NCI-H524 treated with DMSO at 0.1 percent for 48 hours (cell line): ENCODE measurements at places on chromosomes 6 and 20.

DNA sequence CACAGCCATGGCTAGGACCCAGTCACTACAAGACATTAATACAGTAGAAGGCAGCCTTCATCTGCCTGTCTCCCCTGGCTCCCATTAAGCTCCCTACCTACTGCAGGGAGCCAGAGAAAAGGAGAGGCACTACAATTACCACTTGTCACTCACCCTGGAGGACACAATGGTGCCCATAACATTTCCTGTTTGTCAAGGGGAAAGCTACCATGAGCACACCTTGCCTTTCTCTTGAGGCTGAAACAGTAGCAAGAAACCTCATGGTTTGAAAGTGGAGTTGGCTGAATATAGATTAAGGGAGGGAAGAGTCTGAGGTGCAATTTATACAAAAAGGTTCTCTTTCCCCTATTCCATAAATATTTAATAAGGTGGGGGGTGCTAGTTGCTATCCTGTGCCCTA is 27.9 kb downstream of the STK38 start:
- DNase-seq = no peak

DNA sequence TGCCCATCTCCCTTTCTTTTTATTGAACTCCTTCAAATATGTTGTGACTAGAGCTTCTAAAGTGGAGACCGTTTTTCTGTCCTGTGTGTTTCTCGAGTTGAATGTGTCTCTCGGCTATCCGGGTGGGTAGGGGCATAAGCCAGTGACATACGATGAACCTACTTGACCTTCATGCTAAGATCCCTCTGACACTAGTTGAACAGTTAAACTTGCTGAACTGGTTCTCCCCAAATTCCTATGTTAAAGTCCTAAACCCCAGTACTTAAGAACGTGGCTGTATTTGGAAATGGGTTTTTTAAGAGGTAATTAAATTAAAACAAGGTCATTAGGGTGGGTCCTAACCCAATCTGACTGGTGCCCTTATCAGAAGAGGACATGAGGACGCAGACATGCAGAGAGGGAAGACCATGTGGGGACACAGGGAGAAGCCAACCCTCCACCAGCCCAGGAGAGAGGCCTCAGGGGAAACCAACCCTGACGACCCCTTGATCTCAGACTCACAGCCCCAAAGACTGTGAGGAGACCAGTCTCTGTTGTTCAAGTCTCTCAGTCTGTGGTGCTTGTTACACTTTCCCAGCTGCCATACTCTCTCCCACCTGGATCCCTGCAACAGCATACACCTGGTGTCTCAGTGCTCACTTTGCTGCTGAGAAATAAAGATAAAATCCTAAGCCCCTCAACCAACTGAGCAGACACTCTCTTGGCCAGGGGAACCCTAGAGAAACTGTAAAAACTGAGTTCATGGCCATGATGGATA is 208.4 kb downstream of the MYLK4 start:
- DNase-seq = no peak

GRCh38 chr6:104087765-104088164 is 772.0 kb downstream of the HACE1 start:
- DNase-seq = no peak

- DNase-seq = no peak
These were observed 81.4 kb downstream of the LAMA2 start for GRCh38 chr6:128964233-128964755.

GRCh38 chr6:98382246-98382645 is 452.1 kb upstream of the POU3F2 start:
- DNase-seq = no peak

GRCh38 chr20:36352843-36353553 is 46.9 kb downstream of the DLGAP4 start:
- no peak for DNase-seq

DNA sequence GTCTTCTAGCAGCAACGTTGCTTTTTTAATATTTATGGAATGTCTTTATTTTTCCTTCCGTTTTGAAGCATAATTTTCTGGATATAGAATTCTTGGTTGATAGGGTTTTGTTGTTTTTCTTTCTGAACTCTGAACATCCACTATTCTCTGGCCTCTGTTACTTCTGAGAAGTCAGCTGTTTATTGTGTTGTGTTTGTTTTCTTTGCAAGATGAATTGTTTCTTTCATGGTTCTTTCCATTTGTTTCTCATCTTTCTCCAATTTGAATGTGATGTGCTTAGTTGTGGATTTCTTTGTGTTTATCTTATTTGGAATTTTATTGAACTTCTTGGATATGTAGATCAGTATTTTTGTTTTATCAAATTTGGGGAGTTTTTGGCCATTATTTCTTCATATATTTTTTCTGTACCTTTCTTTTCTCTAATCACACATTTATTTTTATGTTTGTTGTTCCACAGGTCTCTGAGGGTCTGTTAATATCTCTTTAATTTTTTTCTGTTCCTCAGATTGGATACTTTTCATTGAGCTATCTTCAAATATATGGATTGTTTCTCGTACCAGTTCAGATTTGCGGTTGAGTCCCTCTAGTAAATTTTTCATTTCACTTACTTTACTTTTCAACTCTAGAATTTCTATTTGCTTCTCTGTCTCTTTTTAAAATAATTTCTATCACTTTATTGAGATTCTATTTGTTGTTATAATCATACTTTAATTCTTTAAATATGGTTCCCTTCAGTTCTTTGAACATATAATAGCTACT is 18.0 kb downstream of the HIVEP1 start:
- DNase-seq = no peak

GRCh38 chr20:48098099-48098498 is 312.8 kb upstream of the SULF2 start:
- no peak for DNase-seq

- DNase-seq = no peak
These were observed 70.6 kb downstream of the COL21A1 start for GRCh38 chr6:56176741-56177140.

DNA sequence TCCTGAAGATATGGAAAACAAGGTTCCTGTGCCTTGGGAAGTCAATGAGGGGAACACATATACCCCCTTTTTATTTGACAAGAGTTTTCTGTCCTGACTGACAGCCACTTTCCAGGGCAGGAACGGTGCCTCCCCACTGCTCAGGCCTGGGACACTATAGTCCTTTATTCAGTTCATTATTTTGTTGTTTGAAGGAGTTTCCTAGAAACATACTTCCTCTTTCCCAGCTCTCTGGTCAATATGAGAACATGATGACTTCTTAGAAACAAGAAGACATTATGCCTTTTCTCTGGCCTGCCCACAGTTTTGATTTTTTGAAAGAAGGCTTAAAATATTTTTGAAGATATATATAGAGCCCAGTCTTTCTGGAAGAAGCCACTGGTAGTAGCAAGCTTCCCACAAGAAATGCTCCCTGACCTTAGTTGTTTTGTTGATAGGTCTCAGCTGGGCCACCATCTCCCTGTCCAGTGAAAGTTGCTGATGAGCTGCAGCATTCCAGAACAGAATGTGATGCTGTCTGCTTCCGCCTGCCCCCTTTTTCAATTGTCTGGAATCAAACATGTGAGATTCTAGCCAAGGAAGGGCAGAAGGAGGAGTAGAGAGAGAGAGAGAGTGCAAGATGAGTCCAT is 350.0 kb upstream of the PRND start:
- DNase-seq = no peak

DNA sequence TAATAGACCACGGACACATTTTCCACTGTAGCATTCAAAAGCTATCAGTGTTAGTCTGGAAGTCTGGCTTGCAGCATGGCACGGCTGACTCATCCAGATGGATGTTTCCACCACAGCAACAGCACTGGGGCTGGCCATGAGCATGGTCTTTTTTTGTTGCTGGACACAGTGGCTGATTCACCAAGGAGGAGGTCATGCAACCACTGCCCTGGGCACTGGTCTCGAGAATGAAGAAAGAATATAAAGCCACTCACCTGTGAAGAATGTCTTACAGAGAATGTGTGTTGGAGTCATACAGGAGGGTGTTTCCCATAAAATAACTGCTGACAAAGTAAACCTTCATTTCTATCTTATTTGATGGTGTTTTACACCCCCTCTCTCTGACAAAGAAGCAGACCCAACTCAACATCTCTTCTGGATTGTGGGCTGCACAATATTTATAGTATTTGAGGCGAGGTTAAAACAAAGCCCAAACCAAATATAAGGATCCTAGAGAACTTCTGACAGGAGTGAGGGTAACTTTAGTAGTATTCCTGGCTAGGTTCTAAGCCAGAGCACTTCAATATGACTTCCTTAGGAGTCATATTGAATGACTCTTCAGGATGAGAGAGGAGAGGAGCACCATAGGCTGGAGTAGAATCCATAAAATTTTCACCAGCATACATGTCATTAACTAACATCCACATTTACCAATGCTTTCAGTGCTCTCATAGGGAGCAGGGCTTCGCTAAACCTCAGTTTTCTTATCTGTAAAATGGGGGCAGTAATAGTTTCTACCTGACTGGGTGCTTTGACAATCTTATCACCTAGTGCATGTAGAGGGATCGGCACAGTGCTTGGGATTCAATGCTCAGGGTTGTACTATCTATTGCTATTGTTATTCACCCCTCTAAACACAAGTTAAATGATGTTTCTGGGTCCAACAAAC is 121.4 kb downstream of the KIF13A start:
- DNase-seq = no peak

- DNase-seq = no peak
These were observed 110.0 kb upstream of the KCNK16 start for GRCh38 chr6:39432330-39433025.

DNA sequence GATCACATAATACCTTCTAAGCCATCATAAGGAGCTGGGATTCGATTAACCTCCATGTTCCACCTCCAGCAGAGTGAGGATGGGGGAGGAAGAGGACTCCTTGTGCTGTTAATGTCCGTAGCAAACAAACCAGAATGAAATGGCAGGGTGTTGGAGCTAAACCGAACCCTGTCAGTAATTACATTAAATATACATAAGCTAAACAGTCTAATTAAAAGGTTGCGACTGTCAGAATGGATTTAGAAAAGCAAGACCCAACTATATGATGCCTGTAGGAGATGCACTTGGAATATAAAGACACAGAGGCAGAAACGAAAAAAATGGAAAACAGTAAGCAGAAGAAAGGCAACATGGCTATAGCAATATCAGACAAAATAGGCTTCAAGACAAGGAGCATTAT is 13.2 kb downstream of the PREX1 start:
- DNase-seq = no peak

GRCh38 chr6:158284007-158284875 is 28.0 kb upstream of the TULP4 start:
- DNase-seq = peak; percentile 68

- no peak for DNase-seq
These were observed 554.5 kb upstream of the MAP3K7 start for GRCh38 chr6:91141346-91141745.

- peak; percentile 97 for DNase-seq
These were observed 292.6 kb upstream of the MARCKS start for GRCh38 chr6:113564371-113565171.

DNA sequence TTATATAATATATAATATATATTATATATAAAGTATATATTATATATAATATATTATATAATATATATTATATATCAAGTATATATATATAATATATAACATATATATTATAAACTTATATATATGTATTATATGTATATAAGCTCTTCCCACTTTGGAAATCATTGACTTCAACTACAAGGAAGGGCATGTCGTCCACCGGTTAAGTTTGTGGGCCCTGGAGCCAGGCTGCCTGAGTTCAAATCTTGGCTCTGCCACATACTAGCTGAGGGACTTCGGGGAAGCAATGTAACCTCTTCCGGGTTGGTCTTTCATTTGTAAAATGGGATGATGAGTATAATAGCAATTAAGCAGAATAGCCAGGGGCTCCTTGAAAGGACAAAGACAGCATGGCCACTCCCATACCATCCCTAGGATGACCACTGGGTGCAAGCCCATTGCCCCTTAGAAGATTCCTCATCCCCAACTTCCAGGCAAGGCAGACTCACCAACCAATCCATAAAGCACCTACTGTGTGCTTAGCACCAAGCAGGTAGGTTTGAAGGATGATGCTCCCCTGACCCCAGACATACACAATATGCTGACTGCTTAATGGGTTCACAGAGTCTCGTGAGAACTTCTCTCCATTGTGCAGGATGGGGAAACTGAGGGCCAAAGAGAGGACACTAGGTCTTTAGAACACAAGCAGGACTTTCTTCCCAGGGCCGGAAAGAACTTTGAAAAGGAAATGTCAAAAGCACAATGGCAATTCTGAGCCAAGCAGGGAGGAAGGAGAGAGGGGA is 163.2 kb downstream of the MRPL14 start:
- DNase-seq = no peak

DNA sequence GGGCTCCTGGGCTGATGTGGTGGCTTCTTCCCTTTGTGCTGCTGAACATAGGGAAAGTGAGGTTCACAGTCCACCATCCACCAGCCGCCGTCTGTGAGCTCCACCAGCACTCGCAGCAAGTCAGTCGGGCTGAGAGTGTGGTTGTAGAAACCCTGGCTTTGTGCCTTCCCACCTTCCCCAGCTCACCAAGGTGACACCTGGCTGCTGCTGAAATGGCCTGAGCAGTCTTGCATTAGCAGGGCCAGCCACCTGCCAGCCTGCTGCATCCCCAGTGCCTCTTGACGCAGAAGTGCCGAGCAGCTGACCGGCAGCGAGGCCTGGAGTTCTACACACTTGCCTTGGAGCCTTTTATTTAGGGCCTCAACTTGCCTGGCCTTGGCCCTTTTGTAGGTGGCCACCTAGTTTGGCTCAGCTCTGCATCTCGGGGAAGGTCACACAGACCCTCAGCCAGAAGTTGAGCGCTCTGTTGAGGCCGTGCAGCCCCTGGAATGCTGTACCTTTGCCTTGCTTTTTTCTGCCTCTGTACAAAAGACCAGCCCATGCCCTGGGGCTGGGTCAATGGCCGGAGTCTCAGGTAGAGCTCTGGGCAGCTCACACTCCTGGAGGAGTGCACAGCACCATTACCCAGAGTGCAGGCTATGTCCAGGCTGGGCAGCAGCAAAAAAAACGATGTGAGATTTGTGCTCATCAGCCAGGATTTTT is 76.5 kb downstream of the PTPN1 start:
- no peak for DNase-seq

GRCh38 chr6:14922706-14923460 is 323.0 kb upstream of the JARID2 start:
- DNase-seq = no peak

DNA sequence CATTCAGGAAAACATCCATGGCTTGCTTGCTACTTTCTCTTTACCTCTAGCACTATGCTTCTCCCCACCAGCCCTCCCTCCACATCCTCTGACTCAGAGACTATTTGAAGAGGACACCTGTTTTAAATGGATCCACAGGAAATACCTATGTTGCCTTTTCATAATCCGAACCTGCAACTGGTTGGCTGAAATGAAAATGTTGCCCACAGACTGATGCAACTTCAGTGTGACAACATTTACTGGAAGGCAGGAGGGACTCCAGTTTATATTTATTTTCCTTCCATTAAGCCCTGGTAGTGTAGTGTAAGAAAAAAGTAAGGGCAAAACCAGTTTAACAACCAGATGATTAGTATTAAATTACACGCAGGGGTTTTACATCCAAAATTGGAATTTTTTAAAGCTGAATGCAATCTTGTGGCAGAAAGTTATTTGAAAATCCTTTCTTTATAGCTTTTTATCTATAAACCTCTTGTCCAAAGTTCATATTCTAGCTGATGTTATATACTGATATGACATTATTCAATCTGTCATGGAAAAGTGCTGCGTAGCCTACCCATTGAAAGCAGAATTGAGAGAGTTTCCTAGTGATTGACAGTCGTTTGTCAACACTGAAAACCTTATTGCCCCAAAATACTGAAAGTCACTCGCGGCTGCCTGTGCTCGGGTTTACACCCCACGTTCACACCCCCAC is 881 bp upstream of the AIG1 start:
- DNase-seq = peak; percentile 30
